ENCODE measurements at places on chromosomes 5 and 9.

GRCh38 chr9:73116031-73116430 lies 35.6 kb upstream of the ANXA1 start:
- DNase-seq, result no peak

GRCh38 chr9:116100711-116101121 lies 52.9 kb upstream of the PAPPA start:
- DNase-seq, result no peak

- no peak for DNase-seq
These were observed 28.0 kb upstream of the ERAP1 start for GRCh38 chr5:96835791-96836191.

- DNase-seq, result no peak
These were observed 51.9 kb downstream of the SMIM23 start for GRCh38 chr5:171837522-171837921.

- DNase-seq, result no peak
These were observed 2.4 kb downstream of the TOR4A start for GRCh38 chr9:137279741-137280473.

DNA sequence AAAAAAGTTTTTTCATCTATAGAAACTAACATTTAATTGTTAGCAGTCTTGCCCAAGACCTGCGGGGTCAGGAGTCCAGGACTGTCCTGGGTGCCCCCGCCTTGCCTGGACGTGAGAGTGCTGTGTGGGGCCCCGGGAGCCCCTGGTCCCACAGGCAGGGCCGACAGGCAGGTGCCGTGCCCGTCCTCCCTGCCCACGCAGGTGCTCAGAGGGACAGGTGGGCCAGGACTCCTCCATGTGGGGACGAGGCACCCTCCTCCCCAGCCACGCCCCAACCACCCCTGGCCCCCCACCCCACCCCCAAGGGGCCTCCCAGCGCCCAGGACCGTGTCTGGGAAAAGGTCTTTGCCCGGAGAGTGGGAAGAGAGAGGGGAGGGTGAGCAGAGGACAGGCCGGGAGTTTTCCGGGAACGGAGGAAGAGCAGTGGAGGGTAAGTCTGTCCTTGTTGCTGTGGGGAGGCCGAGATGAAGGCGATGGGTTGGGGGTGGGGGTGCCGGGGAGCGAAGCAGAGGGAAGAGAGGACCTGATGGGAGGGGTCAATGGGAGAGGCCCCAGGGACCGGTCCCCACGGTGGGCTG lies 2.7 kb upstream of the LCN12 start:
- no peak for DNase-seq

GRCh38 chr9:105912863-105913516 lies 218.6 kb downstream of the TMEM38B start:
- DNase-seq, result no peak

DNA sequence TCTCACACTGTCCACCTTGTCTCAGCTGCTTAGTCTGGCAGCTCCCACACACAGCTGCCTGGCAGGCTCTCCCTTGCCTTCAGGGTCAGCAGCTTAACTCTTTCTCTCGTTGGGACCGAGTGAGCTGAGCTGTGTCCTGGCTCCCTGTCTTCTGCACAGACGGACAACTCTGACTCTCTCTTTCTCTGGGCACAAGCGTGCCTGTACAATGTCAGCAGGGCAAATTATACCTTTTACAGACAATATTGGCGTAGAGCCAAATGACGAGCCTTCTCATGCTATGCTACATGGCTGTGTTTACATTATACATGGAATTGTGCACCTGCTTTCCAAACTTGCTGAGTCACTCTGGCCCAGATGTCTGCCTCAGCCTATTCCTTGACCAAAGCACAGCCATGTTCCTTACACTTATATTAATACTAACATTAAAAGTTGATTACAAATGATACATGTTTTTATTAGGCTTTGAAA lies 188.6 kb downstream of the CYLC2 start:
- peak; percentile 94 for DNase-seq

DNA sequence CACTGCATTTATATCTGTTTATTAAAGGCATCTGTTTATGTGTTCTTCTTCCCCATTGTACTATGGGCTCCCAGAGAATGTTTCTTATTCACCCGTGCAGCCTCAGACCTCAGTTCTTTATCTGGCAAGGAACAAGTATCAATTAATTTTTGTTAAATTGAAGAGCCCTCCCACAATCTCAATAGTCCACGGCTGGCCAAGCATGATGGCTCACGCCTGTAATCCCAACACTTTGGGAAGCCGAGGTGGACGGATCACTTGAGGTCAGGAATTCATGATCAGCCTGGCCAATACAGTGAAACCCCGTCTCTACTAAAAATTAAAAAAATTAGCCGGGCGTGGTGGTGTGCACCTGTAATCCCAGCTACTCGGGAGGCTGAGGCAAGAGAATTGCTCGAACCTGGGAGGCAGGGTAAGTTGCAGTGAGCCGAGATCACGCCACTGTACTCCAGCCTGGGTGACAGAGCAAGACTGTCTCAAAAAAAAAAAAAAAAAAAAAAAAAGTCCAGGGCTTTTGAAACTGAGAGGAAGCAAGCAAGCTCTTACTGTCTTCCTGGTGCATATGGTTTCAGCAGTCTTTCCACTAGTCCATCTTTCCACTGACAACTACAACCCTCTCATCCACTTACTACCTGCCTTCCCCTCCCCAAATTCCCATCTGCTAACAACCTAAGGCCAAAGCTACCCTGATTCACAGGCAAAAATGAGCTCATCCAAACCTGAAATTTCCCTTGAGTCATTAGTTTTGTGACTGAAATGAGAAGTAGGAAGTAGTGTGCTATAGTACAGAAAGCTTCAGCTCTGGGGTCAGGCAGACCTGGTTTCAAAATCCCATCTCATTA lies 2.3 kb upstream of the HK3 start:
- DNase-seq, result no peak

GRCh38 chr5:74188351-74189105 lies 452.0 kb downstream of the ENC1 start:
- DNase-seq, result no peak

GRCh38 chr5:160133071-160133917 lies 14.0 kb upstream of the PWWP2A start:
- DNase-seq, result no peak

- no peak for DNase-seq
These were observed 506.7 kb downstream of the CTNND2 start for GRCh38 chr5:11397549-11397948.

- DNase-seq, result no peak
These were observed 46.8 kb downstream of the FREM1 start for GRCh38 chr9:14863402-14863801.

DNA sequence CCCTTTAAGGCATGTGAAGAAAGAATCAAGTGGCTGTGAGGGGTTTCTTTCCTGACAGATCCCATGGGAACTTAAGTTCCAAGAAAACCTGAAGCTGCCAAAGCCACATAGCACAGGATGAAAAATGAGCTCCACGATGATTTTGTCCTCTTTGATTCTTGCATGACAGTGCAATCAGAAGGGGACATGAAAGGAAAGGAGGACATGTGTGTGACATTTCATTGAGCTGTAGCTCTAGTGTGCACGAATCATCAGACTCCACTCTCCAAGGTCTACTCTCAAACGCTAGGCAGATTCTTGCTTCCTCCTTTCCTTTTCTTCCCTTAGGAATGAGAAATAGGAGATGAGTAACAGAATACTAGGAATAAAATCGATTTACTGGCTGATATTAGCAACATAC lies 142.0 kb downstream of the ZNF608 start:
- DNase-seq, result no peak

DNA sequence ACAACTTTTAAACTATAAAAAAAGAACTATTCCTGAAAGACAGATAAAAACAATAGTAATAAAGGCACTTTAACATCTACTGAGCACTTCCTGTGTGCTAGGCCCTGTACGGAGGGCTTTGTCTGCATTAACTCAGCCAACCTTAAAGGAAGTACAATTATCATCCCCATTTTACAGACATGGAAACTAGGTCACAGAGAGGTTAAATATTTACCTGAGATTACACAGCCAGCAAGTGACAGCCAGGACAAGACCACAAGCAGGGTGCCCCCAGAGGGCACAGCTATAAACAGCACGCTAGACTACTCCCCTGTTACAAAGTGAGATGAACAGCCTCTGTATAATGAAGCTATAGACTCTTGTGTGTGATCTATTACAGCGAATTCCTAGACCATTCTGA lies 25.5 kb downstream of the DDX31 start:
- no peak for DNase-seq

DNA sequence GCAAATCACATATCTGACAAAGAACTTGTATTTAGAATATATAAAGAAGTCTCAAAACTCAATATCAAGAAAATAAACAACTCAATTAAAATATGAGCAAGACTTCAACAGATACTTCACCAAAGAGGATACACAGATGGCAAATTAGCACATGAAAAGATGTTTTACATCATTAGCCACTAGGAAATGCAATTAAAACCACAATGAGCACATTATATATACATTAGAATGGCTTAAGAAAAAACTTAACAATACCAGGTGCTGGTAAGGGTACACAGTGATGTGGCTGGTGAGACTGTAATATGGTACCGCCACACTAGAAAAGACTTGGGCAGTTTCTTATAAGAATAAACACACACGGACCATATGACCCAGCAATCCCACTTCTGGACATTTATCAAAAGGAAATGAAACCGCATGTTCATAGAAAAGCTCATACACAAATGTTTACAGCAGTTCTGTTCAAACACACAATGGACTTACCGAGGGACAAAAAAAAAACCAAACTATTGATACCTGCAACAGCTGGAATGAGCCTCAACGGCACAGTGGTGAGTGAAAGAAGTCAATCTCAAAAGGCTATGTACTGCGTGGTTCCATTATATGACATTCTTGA lies 27.6 kb downstream of the SEMA4D start:
- peak; percentile 52 for DNase-seq

DNA sequence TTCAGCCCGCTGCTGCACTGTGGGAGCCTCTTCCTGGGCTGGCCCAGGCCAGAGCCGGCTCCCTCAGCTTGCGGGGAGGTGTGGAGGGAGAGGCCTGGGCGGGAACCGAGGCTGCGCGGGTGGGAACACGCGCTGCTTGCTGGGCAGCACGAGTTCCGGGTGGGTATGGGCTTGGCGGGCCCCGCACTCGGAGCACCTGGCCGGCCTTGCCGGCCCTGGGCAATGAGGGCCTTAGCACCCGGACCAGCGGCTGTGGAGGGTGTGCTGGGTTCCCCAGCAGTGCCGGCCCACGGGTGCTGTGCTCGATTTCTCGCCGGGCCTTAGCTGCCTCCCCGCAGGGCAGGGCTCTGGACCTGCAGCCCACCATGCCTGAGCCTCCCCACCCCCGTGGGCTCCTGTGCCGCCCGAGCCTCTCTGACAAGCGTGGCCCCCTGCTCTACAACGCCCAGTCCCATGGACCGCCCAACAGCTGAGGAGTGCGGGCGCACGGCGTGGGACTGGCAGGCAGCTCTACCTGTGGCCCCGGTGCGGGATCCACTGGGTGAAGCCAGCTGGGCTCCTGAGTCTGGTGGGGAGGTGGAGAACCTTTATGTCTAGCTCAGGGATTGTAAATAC lies 1366.4 kb upstream of the NUDT12 start:
- DNase-seq, result no peak

DNA sequence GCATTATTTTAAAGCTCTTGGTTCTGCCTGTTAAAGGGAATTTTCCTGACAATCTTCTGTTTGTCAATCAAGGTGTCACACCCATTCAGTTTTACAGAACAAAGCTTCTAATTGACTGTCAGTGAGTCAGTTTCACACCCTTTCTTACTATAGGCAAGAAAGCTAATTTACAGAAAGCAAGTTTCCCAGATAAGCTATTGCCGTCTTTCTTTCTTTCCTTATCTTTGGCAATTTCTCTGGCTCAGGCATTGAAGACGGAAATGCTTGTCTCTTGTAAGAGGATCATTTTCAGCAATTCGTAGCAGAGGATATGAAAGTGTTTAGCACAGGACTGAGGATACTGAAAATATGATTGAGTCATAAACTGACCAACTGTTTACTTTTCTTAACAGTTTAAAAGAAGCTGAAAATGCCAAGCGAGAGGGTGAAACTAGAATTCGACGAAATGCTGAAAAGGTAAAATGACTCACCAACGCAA lies 27.0 kb downstream of the SPINK5 start:
- no peak for DNase-seq

- peak; percentile 57 for DNase-seq
These were observed 9.0 kb upstream of the MOB3B start for GRCh38 chr9:27538647-27539046.

DNA sequence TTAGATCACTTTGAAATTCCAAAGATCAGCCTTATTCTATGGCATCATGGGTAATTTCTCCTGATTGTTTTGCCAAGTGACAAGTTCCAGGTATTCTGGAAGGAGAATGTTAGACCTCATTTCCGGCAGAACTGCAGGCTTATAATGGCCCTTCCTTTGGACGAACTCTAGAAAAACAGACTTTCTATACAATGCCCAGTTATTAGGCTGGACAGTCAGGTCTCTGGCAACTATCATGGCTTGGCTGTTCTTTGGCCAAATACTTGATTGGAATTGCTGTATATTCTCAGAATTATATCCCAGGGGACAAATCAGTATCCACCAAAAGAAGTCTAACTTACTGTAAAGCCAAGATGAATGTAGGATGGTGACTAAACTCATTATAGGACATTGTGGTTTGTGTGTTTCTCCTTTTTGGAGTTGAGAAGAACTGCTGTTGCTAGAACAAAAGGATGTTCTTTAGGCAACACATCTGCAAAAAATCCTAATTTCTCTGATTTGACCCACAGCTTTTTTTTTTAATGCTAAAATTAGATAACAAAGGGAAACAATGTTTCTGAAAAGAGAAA lies 69.0 kb downstream of the ADAMTSL1 start:
- no peak for DNase-seq

DNA sequence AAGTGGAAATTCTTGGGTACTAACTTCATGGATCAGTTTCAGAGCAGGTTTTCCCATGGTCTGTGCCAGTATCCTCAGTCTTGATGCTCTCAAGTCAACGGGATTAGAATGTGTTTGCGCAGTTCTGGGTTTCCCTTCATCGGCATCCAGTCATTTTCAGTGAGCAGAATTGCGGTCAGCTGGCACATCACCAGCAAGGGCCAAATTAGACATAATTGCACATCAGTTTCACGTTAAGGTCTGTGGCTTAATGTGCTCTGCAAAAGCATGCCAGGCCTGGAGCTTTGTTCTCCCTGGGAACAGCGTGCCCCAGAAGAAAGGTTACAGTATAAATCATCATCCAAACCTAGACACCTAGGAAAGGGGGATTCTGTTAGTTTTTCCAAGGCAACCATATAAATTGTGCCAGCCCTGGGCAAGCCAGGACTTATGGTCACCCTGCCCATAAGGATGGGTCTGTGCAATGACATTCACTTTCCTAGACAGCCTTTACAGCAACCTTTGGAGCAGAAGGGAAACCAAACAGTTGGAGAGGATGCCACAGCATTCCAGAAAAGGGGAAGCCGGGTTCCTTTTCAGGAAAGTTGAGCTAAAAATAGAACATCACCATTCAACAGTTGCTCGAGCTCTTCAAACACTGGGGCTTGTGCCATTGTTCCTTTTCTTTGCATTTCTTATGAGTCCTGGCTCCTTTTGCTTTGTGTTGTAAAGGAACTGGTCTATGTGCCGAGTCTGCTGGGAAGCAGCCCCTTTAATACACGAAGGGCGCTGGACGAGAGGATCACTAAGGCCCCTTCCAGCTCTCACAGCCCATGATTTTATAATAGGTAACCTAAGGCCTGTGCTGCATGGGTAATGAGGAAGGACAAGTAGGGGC lies 23.1 kb downstream of the IQGAP2 start:
- no peak for DNase-seq

Data from NCI-H1105 treated with DMSO at 0.1 percent for 48 hours (cell line).